ENCODE measurements at places on chromosomes 16 and 17.

- no peak for DNase-seq
These were observed 2.5 kb downstream of the FAM83G start for GRCh38 chr17:19001907-19002590.

DNA sequence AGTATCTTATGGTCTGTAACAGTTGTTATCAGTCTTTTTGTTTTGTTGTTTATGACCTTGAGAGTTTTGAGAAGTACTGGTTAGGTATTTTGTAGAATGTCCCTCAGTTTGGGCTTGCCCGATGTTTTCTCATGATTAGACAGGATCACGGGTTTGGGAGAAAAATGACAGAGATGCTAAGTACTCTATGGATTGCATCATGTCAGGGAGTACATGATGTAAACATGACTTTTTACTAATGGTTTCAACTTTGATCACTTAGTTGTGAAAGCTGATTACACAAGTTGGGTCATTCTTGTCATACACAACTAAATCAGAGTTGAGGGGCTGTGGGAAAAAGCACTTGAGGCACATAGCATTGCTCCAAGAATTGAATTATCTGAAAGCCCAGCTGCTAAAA lies 94.7 kb upstream of the SIAH1 start:
- DNase-seq = no peak

GRCh38 chr17:32452281-32452680 lies 8.0 kb downstream of the PSMD11 start:
- DNase-seq = no peak

GRCh38 chr17:67477687-67478086 lies 100.6 kb downstream of the PITPNC1 start:
- peak; percentile 15 for DNase-seq

DNA sequence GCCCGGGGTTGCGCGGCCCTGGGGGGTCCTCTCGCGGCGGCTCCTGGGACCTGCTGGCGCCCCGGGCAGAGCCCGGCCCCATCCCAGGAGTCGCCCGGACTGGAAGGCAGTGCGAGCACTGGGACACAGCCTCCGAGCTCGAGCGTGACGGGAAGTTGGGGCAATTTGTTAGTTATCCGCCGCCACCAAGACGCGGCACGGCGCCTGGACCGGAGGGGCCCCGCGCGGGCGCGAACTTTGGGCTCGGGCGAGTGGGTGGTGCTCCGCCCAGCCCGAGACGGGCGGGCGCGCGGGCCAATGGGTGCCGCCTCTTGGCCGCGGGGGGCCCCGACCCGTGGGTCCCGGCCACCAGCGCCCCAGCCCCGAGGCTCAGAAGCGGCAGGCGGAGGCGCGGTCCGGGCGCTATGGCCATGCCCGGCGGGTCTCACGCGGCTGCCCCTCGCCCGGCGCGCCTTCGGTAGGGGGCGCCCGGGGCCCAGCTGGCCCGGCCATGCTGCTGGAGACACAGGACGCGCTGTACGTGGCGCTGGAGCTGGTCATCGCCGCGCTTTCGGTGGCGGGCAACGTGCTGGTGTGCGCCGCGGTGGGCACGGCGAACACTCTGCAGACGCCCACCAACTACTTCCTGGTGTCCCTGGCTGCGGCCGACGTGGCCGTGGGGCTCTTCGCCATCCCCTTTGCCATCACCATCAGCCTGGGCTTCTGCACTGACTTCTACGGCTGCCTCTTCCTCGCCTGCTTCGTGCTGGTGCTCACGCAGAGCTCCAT lies at the start of gene ADORA2B:
TSS of gene ADORA2B (plus strand) at position 372 of the 768 bp plus-strand sequence. CDS start at position 491, 119 bp downstream.
- peak; percentile 91 for DNase-seq

- DNase-seq = no peak
These were observed 668 bp upstream of the UNK start for GRCh38 chr17:75783803-75784472.

DNA sequence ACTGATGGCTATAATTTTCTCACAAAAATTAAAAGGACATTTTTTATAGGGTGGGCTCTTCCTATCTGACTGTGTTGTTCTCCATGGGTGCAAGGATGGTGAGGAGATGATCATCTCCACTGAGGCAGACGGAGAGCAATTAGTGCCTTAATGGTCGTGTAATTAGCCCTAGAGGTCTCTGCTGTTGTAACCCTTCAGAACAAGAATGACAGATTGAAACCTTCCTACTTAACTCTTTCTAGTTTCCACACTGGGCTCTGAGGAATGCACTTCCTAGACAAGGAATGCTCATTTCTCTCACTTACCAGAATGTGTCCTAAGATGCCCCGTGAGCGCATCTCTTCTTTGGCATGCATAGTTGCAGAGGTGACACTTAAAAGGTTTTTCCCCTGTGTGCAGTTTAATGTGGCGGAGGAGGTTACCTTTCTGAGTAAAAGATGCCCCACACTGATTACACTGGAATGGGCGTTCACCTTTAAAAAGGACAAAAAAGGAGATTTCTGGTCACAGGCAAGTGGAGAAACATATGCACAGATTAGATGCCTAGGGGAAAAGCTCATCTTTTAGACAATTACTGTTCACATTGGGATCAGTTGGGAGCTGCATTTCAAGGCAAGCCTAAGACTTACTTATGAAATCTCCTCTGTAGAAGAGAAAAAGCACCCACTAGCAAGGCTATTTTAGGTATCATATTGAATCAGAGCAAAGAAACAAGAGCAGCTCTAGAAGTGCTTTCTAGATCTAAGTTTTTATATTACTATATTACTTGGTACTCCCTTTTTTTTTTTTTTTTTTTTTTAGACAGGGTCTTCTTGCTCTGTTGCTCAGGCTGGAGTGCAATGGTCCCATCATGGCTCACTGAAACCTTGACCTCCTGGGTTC lies 53.6 kb downstream of the GRB7 start:
- no peak for DNase-seq
